Osteoblast (primary cell): ENCODE measurements at places on chromosomes 11 and 22. TPM values are rescaled to one million over a fixed set of nuclear protein-coding genes. Genes with fewer than 3 reads are reported as not detected.
A peak's percentile ranks its signal among the peaks of the same experiment; 100 is the strongest.

The GAL3ST1 gene
- total RNA-seq, result not detected in 2 replicates

DNA sequence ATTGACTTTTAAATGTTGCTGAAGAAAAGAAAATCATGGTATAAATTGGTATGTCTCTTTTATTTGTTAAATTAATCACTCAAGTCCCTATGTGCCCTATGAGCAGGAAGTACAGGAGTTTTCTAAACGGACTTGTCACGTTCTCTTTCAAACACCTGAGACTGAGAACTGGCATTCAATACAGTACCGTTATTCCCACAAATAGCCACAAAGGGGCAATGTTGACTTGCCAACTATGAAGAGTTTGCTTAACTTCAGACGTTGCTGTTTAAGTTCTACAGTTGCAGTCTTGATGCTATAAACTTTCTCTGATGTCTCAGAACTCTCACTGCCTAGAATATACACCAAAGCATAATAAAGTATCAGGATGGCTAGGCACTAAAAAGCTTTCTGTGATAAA, 7.6 kb downstream of the OR56A1 start:
- DNase-seq, result no peak

DNA sequence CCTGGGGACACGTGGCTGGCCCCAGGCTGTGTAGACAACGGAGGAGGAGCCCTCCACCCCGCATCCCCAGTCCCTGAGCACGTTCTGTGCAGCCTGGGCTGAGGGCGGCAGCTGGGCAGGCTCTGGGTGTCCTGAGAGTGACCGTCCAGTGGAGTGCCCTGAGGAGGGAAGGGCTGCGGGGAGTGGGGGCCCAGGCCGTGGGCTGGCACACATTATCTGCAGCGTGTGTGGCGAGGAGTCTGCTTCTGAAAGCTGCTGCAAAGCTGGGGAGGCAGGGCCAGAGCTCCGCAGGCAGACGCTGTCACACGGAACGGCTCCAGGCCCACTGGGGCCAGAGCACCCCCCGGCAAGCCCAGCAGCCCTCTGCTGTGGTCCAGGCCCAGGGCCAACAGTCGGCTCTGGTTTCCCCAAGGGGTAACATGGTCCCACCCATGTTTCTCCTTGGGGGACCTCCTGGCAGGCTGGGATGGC, 835 bp upstream of the ANO9 start:
- peak; percentile 84 for DNase-seq

DNA sequence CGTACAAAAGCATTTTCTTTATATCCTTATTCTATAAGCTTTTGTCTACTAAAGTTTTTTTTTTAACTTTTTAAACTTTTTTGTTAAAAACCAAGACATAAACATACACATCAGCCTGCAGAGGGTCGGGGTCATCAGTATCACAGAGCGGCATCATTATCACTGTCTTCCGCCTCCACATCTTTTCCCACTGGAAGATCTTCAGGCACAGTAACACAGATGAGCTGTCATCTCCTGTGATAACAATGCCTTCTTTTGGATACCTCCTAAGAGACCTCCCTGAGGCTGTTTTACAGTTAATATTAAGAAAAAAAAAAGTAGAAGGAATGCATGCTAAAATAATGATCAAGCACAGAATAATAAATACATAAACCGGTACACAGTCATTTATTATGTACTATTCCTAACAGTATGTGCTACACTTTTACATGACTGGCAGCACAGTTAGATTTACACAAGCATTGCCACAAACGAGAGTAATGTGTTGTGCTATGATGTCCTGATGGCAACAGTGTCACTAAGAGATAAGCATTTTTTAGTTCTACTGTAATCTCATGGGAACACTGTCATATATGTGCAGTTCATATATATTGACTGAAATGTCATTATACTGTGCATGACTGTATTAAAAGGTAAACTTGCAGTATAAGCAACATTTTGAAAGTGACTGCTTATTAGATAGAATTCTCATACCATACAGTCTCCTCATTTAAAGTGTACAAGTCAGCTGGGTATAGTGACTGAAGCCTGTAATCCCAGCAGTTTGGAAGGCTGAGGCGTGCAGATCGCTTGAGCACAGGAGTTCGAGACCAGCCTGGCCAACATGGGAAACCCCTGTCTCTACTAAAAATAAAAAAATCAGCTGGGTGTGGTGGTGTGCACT, 58.6 kb downstream of the KDM2A start:
- DNase-seq, result peak; percentile 13

GRCh38 chr11:124346311-124346955, 26.4 kb upstream of the OR8D2 start:
- DNase-seq, result no peak

DNA sequence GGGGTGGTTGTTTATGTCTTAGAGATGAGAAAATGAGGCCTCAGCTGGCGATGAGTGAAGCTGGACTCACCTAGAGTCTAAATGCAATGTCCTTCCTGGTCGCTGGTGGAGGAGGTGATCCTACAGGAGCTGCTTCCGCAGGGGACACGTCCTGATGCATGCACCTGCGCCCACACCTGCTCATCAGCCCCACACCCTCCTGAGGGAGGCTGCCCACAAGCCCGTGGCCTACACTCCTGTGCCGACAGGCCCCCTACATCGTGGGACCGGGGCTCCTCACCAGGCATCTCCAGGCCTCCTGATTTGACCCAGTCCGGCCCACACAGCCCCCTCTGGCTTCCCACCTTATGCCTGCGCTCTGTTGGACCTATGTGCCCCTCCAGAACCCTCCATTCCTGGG, 857.2 kb downstream of the TBC1D22A start:
- no peak for DNase-seq

GRCh38 chr11:46122945-46123715, 1.9 kb upstream of the PHF21A start:
- no peak for DNase-seq
